ENCODE measurements at places on chromosomes 7 and 10. TPM values are rescaled to one million over a fixed set of nuclear protein-coding genes. Genes with fewer than 3 reads are reported as not detected.

Gene TRIM50
- total RNA-seq = not detected

Gene EEPD1
- 1.0 TPM for total RNA-seq

Gene KCND2
- not detected for total RNA-seq

Gene RGR
- not detected for total RNA-seq

Gene MUC12
- 1.3 TPM for total RNA-seq

Gene TAS2R41
- not detected for total RNA-seq

Gene SUGCT
- 9.4 TPM for total RNA-seq

Gene KRIT1
- total RNA-seq = 27.9 TPM

Gene CLRN3
- total RNA-seq = not detected

Gene FEZF1
- total RNA-seq = not detected

GRCh38 chr7:157875230-157876179 is 538.7 kb downstream of the DNAJB6 start:
- H3K27me3 ChIP-seq = no peaks in the 10 kb centered on the region
- H3K36me3 ChIP-seq = peaks cover 5% of the 10 kb centered on the region
- no peaks in the 10 kb centered on the region for H3K4me1 ChIP-seq
- DNase-seq = no peak
- H3K4me3 ChIP-seq = no peak overlapping the region
- H3K27ac ChIP-seq = no peak overlapping the region

DNA sequence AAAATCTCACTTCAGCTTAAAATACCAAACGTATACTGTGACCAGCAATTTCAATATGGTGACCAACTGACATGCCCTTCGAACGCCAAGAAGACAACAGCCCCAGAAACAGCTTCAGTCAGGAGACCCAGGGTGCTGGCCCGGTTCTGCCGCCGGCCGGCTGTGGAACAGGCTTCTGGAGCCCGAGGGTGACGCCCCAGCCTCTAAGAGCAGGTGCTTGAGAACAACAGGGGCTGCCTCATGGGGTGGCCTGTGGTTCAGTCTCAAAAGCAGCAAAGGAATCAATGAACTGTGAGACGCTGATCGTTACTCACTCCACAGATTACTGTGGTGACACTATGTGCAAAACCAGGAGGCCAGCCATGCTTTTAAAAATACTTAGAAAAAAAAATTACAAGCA is 17.3 kb downstream of the GPER1 start:
- no peak for DNase-seq
- H3K4me1 ChIP-seq = no peaks in the 10 kb centered on the region
- no peaks in the 10 kb centered on the region for H3K27me3 ChIP-seq
- no peak overlapping the region for H3K27ac ChIP-seq

DNA sequence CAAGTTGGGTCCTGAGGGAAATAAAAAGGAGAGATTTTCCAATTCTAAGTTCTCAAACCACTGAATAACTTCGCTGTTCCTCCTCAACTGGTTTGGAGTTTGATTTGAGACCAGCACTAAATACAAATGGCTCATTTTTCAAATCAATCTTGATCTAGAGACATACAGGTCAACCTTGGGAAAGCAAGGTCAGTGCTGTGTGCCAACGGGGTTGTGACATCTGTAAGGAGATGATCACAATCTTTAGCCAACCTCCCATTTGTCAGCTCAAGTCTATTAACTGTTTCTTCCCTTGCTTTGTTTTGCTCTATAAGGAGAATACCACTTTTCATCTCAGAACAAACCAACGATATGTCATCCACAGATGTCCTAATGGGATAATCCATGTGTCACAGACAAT is 131.1 kb downstream of the TAX1BP1 start:
- H3K27ac ChIP-seq = no peak overlapping the region
- peaks cover 3% of the 10 kb centered on the region for H3K27me3 ChIP-seq

- no peak for DNase-seq
- H3K4me1 ChIP-seq = peaks cover 1% of the 10 kb centered on the region
- peaks cover 38% of the 10 kb centered on the region for H3K27me3 ChIP-seq
- H3K4me3 ChIP-seq = no peak overlapping the region
Observed at GRCh38 chr7:142349670-142350405, 92.0 kb upstream of the PRSS58 start.

DNA sequence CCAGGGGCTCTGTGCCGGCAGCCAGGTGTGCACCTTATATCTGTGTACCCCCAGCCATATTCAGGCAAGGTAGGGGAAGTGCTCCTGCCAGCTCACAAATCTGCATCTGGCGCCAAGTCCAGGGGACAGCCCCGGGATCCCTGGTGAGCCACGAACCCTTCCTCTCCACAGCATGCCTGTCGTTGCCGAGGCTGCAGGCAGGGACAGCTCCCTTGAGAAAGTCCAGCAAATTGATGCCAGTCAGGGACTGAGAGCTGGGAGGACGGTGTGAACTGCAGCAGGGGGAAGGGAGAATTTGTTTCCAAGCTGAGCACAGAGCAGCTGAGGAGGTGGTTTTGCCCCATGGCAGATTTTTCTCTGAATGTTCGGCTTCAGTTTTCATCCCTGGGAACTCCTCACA is 919 bp downstream of the PLA2G12B start:
- no peaks in the 10 kb centered on the region for H3K36me3 ChIP-seq
- no peak overlapping the region for H3K4me3 ChIP-seq
- H3K4me1 ChIP-seq = no peaks in the 10 kb centered on the region
- H3K27ac ChIP-seq = no peak overlapping the region
- H3K27me3 ChIP-seq = peaks cover 21% of the 10 kb centered on the region
- no peak for DNase-seq

- no peaks in the 10 kb centered on the region for H3K36me3 ChIP-seq
- H3K27ac ChIP-seq = no peak overlapping the region
- H3K4me1 ChIP-seq = no peaks in the 10 kb centered on the region
- DNase-seq = no peak
- H3K4me3 ChIP-seq = no peak overlapping the region
- no peaks in the 10 kb centered on the region for H3K27me3 ChIP-seq
Observed at GRCh38 chr10:64209561-64209960, 688.4 kb downstream of the REEP3 start.

DNA sequence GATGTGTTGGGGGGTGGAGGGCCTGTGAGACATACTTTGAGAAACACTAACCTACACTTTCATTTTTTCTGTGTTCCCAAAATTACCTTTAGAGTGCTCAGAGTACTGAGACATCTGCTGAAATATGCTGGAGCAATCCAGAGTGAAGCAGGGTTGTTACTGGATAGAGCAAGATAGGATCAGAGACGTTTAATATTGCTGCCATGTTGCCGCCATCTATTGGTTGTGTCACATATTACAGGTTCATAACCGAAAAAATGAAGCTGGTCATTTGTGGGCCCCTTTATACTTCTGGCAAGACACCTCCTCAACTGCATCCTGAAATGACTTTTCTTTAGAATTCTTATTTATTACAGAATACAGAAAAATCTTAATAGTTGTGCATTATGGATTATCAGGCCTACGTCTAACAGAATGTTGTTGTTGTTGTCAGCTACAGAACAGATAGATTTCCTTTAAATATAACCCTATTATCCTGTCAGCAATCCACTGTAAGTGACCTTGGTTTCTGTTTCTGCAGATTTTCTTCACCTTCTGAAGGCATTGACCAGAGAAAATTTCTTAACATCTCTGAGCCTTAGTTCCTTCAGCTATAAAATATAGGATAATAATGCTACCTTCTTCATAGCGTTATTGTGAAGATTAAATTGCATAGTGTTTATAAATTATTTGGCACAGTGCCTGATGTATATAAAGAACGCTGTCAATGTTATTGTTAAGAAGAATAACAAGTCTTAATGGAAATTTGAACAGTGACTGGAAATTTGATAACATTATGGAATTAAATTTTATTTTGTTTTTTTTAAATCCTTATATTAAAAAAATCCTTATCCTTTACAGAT is 16.2 kb upstream of the DLD start:
- no peak overlapping the region for H3K4me3 ChIP-seq
- peaks cover 23% of the 10 kb centered on the region for H3K4me1 ChIP-seq
- no peak overlapping the region for H3K27ac ChIP-seq
- peak; percentile 67 for DNase-seq
- H3K36me3 ChIP-seq = no peaks in the 10 kb centered on the region
- H3K27me3 ChIP-seq = peaks cover 14% of the 10 kb centered on the region

DNA sequence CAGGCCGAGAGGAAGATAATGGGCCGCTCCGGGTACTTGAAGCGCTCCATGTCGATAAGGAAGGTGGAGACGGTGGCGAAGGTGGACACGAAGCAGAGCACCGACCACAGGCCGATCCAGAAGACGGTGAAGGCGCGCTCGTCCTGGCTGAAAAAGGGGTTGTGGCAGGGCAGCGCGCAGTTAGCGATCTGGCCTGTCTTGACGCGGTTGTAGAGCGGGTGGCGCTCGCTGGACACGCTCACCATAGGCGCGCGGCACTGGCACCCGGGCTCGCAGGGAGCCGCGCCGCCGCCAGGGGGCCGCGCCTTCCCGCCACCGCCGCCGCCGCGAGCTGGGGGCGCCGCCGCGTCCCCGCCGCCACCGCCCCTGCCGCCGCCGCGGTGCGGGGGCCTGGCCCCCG is 1.6 kb downstream of the FZD8 start:
- H3K4me1 ChIP-seq = peaks cover 23% of the 10 kb centered on the region
- no peak overlapping the region for H3K27ac ChIP-seq
- H3K27me3 ChIP-seq = peaks cover 34% of the 10 kb centered on the region
- peak overlapping the region; percentile 80 for H3K4me3 ChIP-seq
- H3K36me3 ChIP-seq = no peaks in the 10 kb centered on the region

- H3K4me1 ChIP-seq = no peaks in the 10 kb centered on the region
- no peak for DNase-seq
- H3K27ac ChIP-seq = no peak overlapping the region
- H3K36me3 ChIP-seq = no peaks in the 10 kb centered on the region
- H3K27me3 ChIP-seq = no peaks in the 10 kb centered on the region
Observed at GRCh38 chr7:25940086-25940906, 211.7 kb upstream of the NFE2L3 start.

All from HFFc6 (cell line).